Stimulated activated CD4-positive, alpha-beta T cell treated with anti-CD3 and anti-CD28 coated beads, TNF-alpha, amount 100 ng/mL, for 24 hours (primary cell): ENCODE measurements at places on chromosomes 13 and 19.

GRCh38 chr19:8640402-8641004, 10.1 kb downstream of the NFILZ start:
- no peak for DNase-seq

DNA sequence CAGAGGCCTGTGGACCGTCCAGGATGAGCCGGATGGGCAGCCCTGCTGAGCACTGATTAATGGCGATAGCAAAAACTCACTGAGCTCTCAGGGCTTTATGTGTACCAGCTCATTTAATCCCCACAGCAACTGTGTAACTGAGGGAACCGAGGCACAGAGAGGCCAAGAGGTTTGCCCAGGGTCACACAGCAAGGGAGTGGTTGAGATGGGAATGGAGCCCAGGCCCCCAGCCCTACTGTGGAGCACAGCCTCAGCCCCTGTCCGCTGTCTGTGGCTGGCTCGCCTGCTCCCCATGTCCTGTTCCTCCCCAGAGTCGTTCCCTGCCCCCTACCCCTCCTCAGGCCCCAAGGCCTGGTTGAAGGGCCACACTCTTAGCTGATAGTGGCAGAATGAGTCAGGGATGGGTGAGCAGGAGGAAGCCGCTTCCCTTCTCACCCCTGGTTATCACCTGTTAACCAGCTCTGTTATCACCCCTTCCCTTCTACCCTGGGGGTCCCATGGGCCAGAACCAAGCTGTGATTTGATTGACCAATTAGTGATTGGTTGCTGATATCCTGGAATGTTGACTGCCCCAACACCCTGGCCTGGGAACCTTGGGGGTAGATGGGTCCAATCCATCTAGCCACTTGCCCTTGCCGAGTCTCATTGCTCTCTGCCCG, 21.2 kb downstream of the CAPN12 start:
- no peak for DNase-seq

- DNase-seq: no peak
Observed at GRCh38 chr19:2032296-2032941, 16.9 kb upstream of the BTBD2 start.

GRCh38 chr19:41932259-41932719, 4.0 kb upstream of the ERFL start:
- DNase-seq: no peak

DNA sequence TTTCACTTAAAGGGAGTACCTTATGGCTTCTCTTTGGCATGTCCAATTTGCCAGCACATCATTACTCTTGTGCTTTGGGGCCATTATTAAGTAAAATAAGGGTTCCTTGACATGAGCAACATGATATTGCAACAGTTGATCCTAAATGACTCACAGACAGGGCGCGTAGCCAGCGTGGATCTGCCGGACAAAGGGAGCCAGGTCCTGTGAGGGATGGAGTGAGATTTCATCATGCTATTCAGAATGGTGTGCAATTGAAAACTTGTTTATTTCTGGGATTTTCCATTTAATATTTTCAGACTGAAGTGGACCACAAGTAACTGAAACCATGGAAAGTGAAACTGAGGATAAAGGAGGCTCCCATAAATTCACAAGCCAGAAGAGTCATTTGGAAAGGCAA, 48.6 kb upstream of the WASF3 start:
- no peak for DNase-seq

- no peak for DNase-seq
Observed at GRCh38 chr13:108033800-108034707, 181.3 kb downstream of the LIG4 start.

- no peak for DNase-seq
Observed at GRCh38 chr13:49641801-49642291, 13.5 kb downstream of the ARL11 start.

GRCh38 chr19:6551607-6552450, 21.0 kb downstream of the TNFSF9 start:
- DNase-seq: peak; percentile 63
